ENCODE measurements at places on chromosomes 5 and 9. TPM values are rescaled to one million over a fixed set of nuclear protein-coding genes. Genes with fewer than 3 reads are reported as not detected.

Gene GPR151
- not detected for total RNA-seq

- peak; percentile 46 for DNase-seq
These were observed 6.0 kb downstream of the RNF44 start for GRCh38 chr5:176530983-176531901.

- no peak for DNase-seq
These were observed 6.6 kb upstream of the CNOT6 start for GRCh38 chr5:180487556-180487955.

DNA sequence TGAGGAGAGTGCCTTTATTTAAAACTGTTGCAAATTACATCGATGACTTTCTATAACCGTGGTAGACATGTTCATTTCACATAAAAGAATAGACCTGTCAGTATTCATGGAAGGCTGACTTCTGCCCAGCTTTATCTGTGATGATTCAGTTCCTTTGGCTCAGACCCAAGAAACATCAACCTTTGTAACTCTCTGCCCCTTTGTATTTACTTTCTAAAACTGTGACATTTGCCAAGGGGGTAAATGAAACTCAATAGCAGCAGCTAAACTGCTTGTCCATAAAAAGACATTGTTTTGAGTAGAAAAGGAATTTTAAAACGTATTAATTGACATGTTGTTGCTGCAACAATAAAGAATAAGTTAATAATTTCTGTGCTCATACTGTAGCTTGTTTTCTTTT, 137.8 kb upstream of the ANKH start:
- DNase-seq, result peak; percentile 89

- peak; percentile 58 for DNase-seq
These were observed 2.4 kb downstream of the ATG12 start for GRCh38 chr5:115838885-115839518.

- DNase-seq, result no peak
These were observed 29.7 kb downstream of the ANXA6 start for GRCh38 chr5:151127926-151128325.

Data from RPMI7951 (cell line).